ENCODE measurements at places on chromosomes 2 and 18. TPM values are rescaled to one million over a fixed set of nuclear protein-coding genes. Genes with fewer than 3 reads are reported as not detected.

DNA sequence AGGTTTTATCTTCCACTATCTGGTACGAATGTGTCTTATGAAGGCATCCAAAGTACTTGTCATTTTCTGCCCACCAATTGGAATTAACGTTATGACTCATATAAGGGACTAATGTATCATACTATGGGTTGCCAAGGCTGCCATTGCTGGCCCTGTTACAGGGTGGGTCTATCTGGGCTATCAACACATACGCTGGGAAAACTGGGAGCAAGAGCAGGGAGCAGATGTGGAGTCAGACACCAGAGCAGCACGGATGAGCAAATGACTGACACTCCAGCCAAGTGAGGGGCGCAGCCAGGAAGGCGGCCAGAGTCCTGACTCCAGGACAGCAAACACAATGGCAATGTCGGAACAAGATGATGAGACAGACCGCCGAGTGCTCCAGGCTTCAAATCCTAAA lies 145.9 kb downstream of the COPS8 start:
- peak; percentile 79 for DNase-seq

FABP1 gene
- not detected for total RNA-seq

- DNase-seq: peak; percentile 47
Measured at GRCh38 chr2:31223026-31223425, 5.7 kb upstream of the CAPN14 start.

DNA sequence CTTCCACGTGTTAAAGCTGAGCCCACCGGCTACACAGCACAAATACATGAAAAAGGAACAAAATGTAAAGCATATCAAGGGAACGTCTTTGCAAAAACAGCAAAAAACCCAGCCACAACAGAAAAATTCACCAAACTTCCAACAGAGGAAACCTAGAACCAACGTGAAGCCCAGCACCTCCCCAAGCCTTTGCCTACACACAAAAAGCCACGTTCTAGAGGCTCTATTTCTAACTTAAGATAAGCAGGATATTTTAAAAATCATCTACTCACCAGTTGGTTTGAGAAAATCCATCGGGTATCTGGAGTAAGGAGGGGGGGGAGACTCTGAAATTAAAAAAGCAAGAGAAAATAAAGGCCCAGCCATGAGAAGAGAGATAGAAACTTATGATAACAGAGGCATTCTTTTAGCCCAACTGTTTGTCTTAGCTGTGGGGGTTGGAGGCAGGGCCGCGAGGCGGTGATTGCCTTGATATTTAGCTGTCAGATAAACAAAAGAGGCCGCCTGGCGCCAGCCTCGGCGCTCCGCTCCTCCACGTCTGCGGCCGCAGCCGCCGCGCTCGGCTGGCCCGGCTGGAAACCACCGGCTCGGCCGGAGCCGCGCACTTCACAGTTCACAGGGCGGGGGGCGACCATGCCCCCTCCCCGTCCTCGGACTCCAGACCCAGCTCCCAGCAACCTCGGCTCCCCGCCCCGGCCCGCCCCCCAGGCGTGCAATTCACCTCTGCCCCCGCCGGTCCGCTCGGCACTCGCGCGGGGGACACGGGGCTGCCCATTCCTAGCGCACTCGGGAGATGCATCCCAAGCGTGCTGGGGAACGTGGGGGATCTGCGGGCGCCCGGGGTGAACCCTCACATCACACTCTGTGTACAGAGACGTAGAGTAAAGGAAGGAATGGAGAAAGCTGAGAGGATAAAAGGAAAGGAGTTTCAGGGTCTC lies 2.4 kb downstream of the SMAD7 start:
- DNase-seq: no peak

DNA sequence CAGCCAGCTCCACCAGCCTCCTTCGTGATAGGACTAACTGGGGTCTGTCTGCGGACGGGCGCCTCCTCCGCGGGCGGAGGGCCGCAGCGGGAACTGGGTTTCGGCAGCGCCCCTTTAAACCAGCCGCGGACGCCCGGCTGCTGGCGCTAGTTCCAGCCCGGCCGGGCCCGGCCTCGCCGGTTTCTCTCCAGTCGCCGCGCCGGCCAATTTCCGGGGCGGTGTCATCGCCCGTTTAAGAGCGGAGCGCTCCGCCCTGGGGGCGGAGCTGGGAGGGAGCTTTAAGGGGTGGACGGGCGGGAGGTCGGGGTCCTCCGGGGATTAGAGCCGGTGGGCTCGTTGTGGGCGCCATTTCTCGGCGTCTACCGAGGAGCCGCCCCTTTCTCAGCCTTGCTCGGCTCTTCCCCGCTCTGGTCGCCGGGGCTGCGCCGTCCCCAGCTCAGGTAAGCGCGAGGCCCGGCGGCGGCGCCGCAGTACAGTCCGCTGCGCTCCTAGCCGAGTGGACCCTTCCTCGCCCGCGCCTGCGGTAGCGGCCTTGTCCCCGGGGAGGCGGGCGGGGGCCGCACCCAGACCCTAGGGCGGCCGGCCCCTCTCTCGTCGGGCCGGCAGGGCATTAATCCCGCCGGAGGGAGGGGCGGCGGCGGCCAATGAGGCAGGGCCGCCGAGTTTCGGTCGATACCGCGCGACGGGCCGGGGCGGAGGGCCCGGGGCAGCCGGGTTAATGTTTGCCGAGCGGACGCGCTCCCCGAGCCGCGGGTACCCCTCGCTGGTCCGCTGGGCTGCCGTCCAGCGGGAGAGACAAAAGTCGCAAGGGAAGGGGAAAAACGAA lies at the start of gene EPB41L5:
Gene EPB41L5 (plus strand): TSS at position 307 of the 826 bp plus-strand sequence. CDS start 6,008 bp downstream, outside the sequence.
- peak; percentile 89 for DNase-seq

GRCh38 chr2:151367571-151367970 lies 10.2 kb downstream of the TNFAIP6 start:
- DNase-seq: no peak

GRCh38 chr2:121530212-121530705 lies 421 bp upstream of the RNU4ATAC start:
- peak; percentile 83 for DNase-seq

DNA sequence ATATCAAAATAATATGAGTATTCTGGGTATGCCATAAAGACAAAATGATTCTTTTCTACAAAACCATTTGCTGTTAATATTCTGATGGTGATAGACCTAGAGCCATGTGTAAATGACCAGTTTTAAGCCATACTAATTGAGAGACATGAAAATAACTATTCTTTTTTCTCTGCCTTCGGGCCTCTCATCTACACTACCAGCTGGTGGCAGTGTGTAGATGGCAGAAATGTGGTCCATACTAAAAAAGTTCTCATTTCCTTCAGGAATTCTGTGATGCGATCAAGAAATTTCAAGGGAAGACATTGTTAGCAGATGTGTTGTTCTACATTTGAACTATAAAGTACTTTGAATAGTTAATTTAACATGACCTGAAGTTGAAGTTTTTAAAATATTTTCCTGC lies 485.2 kb downstream of the TRIB2 start:
- DNase-seq: no peak

ABCB11 gene
- total RNA-seq: 0.33 TPM

DNA sequence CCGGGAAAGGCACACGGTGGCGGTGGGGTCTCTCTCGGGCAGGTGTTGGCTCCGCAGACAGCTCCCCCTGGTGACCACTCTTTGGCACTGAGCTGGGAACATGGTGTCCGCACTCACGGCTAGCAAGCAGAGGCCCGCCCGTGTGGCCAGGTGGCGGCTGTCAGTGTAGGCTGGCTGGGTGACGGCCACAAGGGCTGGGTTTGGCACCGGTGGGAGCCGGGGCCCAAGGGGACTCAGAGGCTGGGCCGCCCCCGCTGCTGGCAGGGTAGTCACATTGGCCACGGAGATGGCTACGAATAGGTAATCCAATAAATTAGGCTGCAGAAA lies 1071.7 kb downstream of the RPIA start:
- no peak for DNase-seq

SPP2 gene
- total RNA-seq: not detected

EMILIN2 gene
- total RNA-seq: 13.2 TPM

MYCN gene
- 0.30 TPM for total RNA-seq

GRCh38 chr18:28816155-28816554 lies 639.2 kb upstream of the CDH2 start:
- DNase-seq: no peak

ELAC1 gene
- total RNA-seq: 2.9 TPM

GRCh38 chr18:22452226-22452668 lies 34.5 kb upstream of the CTAGE1 start:
- DNase-seq: no peak

MALL gene
- 17.9 TPM for total RNA-seq

LRRC30 gene
- total RNA-seq: not detected

DNA sequence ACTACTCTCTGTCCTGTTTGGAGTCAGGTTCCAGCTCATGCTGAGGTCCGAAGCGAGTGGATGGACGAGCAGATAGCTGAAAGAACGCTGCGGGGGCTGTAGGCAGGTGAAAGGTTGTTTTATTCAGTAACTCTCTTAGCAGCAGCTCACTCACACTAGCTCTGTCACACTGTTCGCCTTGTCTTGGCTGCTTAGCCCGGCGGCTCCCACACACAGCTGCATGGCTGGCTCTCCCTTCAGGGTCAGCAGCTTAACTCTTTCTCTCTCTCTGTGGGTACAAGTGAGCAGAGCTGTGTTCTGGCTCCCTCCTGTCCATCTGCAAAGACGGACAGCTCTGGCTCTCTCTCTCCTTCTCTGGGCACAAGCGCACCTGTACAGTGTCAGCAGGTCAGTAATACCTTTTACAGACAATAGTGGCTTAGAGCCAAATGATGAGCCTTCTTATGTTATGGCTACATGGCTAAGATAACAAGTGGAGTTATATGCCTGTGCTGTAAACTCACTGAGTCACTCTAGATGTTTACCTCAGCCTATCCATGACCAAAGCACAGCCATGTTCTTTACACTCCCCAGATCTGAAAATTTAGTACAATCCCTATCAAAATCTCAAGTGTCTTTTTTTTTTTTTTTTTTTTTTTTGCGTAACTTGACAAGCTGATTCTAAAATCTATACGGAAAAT lies 149.3 kb downstream of the GALNT1 start:
- DNase-seq: no peak

SLC14A1 gene
- 11.4 TPM for total RNA-seq

DNA sequence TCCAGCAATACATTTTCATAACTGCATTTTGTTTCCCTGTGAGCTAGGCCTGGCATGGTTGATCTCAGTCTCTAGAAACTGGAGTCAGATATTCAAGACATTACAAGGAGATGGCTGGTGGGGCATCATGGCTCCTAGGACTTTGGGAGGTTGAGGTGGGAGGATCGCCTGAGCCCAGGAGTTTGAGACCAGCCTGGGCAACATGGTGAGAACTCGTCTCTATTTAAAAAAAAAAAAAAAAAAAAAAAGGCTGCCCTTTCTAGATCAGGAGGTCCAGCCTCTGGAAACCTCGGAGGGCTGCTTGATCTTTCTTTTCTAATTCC lies 362 bp upstream of the VAMP8 start:
- DNase-seq: no peak

DNAH6 gene
- total RNA-seq: 0.24 TPM
